ENCODE measurements at places on chromosomes 13 and 19.

- DNase-seq = peak; percentile 36
Measured at GRCh38 chr19:10271543-10272086, 695 bp downstream of the ICAM1 start.

- DNase-seq = no peak
Measured at GRCh38 chr13:29520671-29521070, 74.8 kb downstream of the SLC7A1 start.

GRCh38 chr19:2865334-2866100, 1.6 kb upstream of the ZNF556 start:
- no peak for DNase-seq

GRCh38 chr13:56917966-56918365, 222.8 kb upstream of the PRR20A start:
- DNase-seq = no peak

- DNase-seq = no peak
Measured at GRCh38 chr19:3455960-3456601, 24.2 kb downstream of the SMIM24 start.

GRCh38 chr13:71880753-71881541, 13.9 kb upstream of the DACH1 start:
- DNase-seq = no peak

GRCh38 chr13:83618966-83619365, 263.3 kb downstream of the SLITRK1 start:
- DNase-seq = no peak

GRCh38 chr13:105820415-105820814, 715.0 kb downstream of the EFNB2 start:
- no peak for DNase-seq

DNA sequence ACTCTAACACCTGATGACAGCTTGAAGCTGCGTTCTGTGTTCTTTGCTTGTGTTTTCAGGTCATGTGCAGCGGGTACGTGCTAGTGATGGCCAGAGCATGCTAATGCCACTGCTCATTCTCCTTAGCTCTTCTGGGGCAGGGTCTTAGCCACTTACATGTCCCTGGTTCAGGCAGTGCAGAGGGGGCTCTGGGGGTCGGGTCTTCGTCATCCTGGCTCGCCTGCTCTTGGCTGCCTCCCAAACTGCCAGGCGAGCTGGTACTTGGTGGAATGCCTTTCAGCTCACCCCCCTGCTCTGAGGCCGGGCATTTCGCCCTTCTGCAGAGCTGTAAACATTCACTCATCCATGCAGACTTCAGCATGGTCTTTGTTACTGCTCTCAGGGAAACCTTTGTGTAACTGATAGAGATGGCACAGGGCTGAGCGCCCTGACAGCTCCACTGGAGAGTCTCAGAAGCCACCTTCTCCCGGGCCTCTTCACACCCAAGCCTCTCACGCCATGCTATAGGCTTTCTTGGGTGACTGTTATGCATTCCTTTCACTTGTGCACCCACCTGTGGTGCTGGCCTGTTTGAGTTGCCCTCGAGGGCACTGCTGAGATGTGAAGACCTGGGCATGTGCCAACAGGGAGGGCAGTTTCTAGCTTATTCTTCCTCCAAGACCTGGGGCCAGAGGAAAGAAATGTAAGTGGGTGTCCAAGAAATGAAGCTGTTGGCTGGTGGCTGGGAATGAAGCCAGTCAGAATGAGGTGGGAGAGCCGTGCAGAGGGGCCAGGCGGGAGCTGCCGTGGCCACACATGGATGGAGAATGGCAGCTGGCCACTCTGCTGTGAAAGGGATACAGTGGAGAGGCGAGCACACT, 24.4 kb downstream of the FAM124A start:
- DNase-seq = no peak

- peak; percentile 69 for DNase-seq
Measured at GRCh38 chr19:49333811-49334288, 1.4 kb upstream of the CD37 start.

GRCh38 chr13:111372651-111373425, 52.4 kb downstream of the TEX29 start:
- no peak for DNase-seq

DNA sequence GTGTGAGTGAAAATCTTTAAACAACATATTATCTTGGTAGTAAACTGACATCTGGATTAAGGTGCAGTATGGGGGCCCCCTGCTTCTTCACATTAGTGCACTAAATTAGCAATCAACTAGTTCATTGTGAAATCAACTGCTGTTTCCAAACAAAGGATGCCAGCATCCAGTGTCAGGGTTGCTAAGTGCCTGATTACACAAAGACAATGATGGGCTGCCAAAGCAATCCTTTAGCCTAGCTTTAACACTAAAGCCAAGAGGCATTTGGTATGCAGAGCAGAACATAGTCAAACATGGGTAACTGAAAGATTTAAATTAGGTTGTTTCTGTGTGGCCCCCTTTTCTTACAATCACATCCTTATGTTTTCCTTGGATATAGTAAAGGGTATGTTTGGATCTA, 543.1 kb upstream of the SLITRK5 start:
- DNase-seq = no peak

GRCh38 chr19:19551853-19552192, 13.8 kb downstream of the CILP2 start:
- no peak for DNase-seq

DNA sequence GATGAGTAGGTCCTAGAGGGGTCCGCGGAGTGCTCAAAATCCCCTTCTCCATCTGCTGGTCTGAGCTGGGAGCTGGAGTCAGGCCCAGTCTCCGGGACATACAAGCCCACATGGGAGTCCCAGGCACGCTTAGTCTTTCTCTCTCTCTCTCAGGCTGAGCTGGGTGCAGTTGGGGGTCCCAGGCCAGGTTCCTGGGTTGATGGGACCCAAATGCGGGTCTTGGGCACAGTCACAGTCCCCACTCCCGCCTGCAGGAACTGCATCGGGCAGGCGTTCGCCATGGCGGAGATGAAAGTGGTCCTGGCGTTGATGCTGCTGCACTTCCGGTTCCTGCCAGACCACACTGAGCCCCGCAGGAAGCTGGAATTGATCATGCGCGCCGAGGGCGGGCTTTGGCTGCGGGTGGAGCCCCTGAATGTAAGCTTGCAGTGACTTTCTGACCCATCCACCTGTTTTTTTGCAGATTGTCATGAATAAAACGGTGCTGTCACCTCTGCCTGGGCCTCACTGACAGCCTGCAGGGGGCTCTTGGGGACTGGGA, 23.8 kb downstream of the CYP4F12 start:
- no peak for DNase-seq

DNA sequence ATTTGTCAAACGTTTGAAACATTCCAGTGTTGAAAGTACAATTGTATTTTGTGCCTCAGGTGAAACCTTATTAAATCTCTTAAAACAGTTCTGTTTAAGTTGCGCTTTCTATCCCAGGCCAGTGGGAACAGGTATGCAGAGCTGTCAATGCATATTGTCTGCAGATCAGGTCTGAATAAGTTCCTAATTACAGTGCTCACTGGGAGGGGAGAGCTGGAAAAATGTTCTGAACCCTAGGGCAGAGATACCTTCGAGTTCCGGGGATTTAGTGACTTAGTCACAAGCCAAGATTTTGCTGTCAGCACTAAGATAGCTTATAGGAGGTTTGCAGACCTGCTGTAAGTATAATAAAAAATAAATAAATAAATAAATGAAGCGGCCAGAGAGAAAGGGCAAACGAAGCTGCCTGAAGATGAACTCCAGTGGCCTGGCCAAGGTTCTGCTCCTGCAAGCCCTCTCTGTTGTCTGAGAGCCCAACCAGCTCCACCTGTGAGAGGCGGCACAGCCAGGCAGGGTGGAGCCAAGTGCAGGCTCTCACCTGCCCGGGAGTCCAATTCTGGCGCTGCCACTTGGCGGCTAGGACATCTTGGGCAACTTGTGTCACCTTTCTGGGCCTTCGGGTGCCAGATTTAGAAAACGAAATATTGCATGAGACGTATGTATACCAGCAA, 97.9 kb upstream of the SLC7A1 start:
- no peak for DNase-seq

DNA sequence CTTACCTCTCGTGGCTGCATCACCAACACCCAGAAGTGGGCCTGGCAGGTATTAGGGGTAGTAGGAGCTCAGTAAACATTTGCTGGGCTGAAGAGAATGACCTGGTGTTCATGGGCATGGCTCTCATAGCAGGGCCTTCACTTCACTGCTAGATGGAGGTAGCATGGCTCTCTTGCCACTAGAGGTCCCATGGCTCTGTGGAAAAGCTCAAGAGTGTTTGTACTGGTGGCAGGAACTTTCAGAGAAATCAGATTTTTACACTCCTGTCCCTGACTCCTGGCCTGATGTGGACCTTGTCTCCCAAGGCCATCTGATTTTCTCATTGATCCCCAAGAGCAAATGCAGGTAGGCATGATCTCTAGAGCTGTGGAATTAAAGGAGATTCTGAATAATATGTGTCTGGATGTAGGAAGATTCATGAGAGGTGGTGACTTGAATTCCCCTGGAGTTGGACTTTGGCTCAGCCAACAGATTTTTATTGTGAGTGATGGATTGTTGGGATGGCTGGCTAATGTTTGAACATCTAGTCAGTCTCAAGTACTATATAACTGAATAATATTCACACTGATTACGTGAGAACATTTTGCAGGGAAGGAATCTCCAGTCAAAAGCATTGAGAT, 5.7 kb downstream of the ZNF574 start:
- no peak for DNase-seq

DNA sequence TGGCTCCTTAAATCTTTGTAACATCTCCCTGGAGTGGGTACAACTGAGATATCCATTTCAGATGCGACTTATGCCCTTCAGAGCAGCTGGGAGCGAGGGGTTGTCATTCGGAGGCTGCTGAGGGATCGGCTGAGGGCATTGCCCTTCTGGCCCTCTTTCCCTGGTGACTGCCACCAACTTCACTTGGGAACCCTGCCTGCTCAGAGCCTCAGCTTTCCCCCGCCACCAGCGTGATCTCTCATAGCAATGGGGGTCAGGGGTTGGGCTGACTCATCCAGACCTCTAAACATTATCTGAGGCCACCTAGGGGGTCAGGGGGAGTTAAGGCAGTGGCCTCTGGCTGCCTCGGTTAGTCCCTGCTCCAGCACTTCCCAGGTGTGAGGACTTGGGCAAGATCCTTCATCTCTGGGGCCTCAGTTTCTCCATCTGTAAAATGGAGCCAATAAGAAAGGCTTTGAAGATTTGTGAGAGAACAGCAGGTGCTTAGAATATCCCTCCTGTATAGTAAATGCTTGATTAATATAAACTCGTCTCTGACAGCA, 1.1 kb downstream of the PRX start:
- DNase-seq = no peak

- DNase-seq = peak; percentile 43
Measured at GRCh38 chr19:16325641-16326400, 1.2 kb downstream of the KLF2 start.

DNA sequence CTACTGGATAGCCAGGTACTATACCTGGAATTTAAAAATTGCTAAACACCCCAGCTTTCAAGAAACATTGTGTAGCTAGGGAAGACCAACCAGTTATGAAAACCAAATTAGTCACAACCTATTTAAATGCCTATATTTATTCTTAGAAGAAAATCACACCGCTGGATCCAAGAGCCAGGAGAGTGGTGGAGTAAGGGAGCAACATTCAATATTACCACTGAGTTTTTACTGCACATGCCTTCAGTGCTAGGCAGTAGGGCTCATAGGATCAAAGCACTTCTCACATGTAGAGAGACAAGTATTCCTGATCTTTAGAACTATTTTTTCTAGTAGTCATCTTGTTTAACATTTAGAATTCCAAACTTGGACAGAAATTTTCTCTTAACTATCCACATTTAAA, 11.2 kb downstream of the ITM2B start:
- DNase-seq = no peak

DNA sequence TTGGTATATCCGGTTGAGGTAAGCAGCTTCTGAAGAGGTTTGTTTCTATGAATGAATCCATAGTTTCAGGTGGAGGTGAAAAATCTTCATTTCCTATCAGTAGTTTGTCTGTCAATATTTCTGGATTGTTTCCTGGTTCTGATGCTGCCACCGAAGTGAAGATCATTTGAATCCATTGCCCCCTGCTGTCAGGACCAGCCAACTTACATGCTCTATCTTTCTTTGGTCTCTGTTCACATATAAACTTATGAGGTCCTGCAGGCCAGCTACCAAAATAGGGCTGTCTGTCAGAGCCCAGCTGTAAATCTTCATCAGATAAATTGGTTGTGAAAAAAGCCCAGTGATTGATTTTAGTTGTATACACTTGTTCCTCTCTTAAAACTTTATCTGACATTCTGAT, 15.2 kb upstream of the N4BP2L1 start:
- peak; percentile 24 for DNase-seq

- DNase-seq = no peak
Measured at GRCh38 chr13:93955904-93956303, 523.6 kb downstream of the DCT start.

GRCh38 chr19:6774821-6775707, 2.6 kb downstream of the VAV1 start:
- DNase-seq = no peak

DNA sequence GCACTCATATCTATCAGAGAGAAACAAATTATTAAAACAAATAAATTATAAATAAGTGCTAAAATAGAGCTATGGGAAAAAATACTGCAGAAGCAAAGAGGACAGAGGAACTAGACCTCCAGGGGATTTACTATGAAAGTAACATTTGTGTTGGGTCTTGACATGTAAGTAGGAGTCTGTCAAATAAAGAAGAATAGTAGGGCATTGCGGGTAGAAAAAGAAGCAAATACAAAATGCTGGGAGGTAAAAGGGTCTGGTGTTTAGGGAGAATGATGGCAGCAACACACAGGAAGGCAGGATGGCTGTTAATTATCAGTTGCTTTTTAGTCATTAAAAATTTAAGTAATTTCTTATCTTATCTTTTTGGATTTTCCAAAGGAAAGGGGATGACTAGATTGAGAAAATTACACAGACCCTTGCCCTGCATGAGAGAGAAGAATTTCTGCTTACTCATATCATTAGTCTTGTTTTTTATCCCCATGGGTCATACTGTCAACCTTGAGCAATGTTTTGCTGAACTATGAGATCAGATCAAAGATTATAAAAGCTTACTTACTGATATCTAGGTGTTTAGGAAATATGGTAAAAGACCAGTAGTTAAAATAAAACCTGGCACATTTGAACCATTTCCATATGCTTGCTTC, 472.7 kb downstream of the DIAPH3 start:
- no peak for DNase-seq

DNA sequence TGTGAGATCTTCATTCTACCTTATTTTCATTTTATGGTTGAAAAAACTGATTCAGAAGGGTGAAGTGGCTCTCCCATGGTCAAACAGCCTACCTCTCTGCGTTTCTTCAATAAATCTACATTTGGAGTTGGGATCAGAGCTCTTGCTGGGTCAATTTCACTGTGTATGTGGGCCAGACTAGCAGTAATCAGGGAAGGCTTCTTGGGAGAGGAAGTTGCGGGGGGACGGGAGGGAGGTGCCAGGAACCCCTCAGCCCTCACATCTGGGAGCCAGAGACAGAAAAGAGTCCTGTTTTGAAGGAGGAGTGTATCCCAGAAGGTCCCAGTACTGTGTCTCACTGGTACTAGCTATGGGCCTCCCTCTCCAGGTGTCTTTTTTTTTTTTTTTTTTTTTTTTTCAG, 934 bp downstream of the KXD1 start:
- DNase-seq = no peak

- peak; percentile 68 for DNase-seq
Measured at GRCh38 chr19:861756-862580, 2.5 kb downstream of the CFD start.

All from activated CD4-positive, alpha-beta T cell treated with anti-CD3 and anti-CD28 coated beads, Interleukin-2, amount 50 U/mL, for 48 hours (primary cell).